Stimulated activated CD8-positive, alpha-beta memory T cell treated with anti-CD3 and anti-CD28 coated beads, Interleukin-2, amount 100 ng/mL, for 1 hour (primary cell): ENCODE measurements at places on chromosomes 13 and 19.

DNA sequence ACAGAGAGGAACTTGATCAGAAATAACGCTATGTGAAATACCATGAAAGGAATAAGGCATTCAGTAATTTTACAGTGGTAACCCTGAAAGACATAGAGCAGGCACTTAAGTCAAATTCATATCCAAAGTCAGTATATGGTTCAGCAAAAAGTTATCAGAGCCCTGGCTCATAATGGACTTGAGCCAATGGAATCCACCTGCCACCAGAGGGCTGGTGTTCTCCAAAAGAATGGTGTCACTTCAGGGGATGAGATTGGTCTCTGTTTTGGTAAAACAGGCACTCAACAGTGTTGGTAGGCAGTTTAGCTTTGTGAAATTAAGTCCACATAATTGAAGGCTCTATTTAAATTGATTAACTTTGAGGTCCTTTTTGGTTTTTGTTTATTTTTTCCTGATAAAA lies 93.9 kb downstream of the LIG4 start:
- no peak for DNase-seq

- DNase-seq: no peak
These were observed 488 bp downstream of the RCN3 start for GRCh38 chr19:49528211-49528771.

- DNase-seq: no peak
These were observed 10.9 kb upstream of the S1PR4 start for GRCh38 chr19:3167533-3168272.

- DNase-seq: no peak
These were observed at the start of gene MYO1F for GRCh38 chr19:8577247-8577646. Gene MYO1F, minus strand, starts transcription at chr19:8577442. Its CDS starts 133 bp downstream, at chr19:8577309.
